Left ventricle myocardium inferior (tissue), 1 donor: ENCODE measurements at places on chromosomes 16 and 17.

DNA sequence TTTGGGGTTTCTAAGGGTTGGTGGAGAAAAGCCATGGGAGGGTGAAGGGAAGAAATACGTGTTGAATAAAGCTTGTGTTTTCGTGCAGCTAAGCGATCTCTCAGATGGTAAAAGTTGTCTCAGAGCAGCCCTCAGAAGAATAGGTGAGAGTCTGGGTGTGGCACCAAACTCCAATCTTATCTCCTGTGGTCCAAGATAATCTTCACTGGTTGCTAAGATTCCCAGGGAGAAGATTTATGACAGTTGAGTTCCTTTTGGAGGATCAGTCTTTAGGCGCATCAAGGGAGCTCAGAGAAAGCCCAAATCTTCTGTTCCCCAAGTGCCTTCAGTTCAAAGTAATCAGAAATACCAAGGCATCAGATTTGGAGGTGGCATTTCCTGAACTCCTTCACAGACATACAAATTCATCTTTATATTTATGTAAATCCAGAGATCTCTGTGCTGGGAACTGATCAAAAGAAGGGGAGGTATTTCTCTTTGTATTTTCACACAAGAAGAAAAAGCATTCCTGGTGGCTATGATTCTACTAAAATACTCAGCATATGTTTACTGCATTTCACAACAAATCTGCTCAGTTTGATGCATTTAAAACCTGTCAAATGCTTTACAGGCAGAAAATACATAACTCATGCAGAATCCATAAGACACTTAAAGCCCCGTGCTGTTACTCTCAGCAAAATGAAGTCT is 102.9 kb downstream of the ABCC12 start:
- no peak overlapping the region for H3K4me3 ChIP-seq
- peaks cover 49% of the 10 kb centered on the region for H3K27me3 ChIP-seq

DNA sequence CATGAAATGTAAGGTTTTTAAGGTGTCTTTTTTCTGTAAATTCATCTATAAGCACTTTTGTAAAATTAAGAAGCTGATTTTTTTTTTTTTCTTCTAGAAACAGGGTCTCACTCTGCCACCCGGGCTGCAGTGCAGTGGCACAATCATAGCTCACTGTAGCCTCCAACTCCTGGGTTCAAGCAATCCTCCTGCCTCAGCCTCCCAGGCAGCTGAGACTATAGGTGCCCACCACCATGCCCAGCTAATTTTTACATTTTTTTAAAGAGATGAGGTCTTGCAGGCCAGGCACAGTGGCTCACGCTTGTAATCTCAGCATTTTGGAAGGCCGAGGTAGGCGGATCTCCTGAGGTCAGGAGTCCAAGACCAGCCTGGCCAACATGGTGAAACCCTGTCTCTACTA is 4.5 kb upstream of the CYB5B start:
- H3K36me3 ChIP-seq: no peaks in the 10 kb centered on the region
- H3K4me3 ChIP-seq: no peak overlapping the region
- H3K27me3 ChIP-seq: no peaks in the 10 kb centered on the region
- H3K4me1 ChIP-seq: peaks cover 25% of the 10 kb centered on the region
- DNase-seq: no peak

GRCh38 chr17:28725660-28726225 is 290 bp downstream of the TLCD1 start:
- H3K4me3 ChIP-seq: peak overlapping the region; percentile 78
- H3K4me1 ChIP-seq: peaks cover 68% of the 10 kb centered on the region
- DNase-seq: peak; percentile 67
- peak overlapping the region; percentile 98 for H3K27ac ChIP-seq

DNA sequence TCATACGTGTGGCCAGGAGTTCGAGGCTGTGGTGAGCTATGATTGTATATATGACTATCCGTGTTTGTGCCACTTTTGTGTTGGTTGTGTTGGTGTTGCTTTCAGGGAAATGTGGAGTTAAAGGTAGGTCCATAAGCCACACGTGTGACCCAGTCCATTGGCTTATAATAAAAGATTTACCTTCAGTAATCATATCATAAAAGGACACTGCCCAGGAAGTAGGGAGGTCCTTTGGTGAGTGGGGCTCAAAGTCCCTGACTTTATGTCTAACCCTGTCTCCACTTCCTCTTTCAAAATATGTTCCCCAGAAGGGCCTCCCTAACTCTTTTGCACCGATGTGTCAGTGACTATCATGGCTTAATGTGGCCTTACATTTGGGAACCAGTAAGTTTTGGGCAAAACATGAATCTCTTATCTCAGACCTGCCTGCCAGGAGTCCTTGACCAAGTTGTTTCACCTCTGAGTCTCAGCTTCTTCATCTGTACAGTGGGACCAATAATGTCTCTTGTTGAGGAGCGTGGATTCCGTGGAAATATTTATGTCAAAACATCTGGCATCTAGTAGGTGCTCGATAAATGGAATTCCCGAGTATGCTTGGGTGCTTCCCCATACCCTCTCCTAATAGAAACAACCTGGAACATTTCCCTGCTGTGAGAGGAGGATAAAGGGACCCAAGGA is 4.8 kb downstream of the TNP2 start:
- H3K27ac ChIP-seq: no peak overlapping the region
- H3K4me3 ChIP-seq: no peak overlapping the region
- H3K27me3 ChIP-seq: no peaks in the 10 kb centered on the region
- DNase-seq: no peak

DNA sequence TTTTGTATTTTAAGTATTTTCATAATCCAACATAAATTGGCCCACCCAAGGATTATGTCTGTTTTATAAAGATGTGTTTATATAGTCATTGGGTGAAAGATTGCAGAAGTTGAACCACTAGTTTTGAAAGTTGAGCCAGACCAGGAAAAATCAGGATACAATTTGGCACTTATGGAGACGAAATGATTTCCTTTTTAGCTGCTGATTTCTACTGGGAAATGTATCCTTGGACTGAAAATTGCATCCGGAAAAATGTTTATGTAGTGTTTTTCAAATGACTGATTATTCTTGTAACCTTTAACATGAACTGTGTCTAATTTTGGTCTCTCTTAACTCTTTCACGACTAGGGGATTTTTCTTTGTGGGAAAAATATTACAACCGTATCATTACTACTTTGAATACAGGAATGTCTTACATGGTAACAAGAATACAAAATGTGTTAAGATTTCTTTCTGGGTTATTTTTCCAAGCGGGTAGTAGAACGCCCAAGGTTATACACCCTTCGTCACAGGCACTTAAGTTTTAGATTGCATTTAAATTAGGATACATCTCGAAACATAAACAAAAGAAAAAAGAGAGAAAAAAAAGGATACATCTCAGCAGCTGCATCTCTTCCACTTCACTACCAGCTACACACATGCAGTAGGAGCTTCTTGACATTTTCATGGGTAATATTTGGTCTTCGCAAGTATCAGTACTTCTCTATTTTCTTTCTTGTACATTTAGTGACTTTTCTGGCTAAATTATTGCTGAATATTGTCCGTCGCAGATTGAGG is 273.0 kb upstream of the TBX2 start:
- peak overlapping the region; percentile 73 for H3K27ac ChIP-seq
- H3K4me3 ChIP-seq: no peak overlapping the region
- DNase-seq: no peak
- no peaks in the 10 kb centered on the region for H3K36me3 ChIP-seq
- peaks cover 29% of the 10 kb centered on the region for H3K4me1 ChIP-seq
- no peaks in the 10 kb centered on the region for H3K27me3 ChIP-seq

DNA sequence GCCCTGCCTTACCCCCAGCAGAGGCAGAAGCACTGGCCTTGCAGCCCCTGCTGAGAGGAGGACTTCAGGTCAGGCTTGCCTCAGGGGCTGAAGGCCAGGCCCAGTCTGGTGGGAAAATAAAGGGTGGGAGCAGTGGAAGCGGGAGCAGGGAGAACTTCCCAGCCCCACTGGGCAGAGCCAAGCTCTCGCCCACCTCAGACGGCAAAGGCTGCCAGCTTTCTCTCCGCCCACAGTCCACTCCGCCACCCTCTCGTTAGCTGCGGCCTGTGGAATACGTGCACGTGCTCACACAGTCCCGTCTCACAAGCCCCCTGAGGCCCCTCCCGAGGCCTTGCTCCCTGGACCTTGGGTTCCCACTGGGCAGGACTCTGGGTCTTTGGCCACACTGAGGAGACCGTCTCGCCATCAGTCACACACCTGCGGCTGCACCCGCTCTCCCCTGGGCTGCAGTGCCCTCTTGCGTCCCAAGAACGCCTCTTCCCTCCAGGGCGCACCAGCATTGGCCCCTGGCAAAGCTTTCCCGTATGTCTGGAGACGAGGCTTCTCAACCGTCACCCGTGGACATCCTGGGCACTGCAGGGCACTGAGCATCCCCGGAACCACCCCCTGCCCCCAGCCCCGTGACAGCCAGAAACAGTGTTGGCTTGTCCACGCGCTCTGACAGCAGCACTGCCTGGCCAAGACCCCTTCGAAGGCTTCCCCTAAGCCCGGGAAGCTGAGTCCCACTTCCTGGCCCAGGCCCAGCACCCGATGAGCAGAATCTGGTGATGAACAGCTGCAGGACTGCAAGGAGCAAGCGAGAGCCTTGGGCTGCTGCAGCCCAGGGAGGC is 8.3 kb downstream of the MRPL28 start:
- peaks cover 18% of the 10 kb centered on the region for H3K27me3 ChIP-seq
- H3K27ac ChIP-seq: no peak overlapping the region
- peaks cover 8% of the 10 kb centered on the region for H3K36me3 ChIP-seq

- no peak overlapping the region for H3K4me3 ChIP-seq
- H3K27ac ChIP-seq: no peak overlapping the region
- no peaks in the 10 kb centered on the region for H3K27me3 ChIP-seq
These were observed 2.7 kb downstream of the CENPX start for GRCh38 chr17:82019690-82020571.

DNA sequence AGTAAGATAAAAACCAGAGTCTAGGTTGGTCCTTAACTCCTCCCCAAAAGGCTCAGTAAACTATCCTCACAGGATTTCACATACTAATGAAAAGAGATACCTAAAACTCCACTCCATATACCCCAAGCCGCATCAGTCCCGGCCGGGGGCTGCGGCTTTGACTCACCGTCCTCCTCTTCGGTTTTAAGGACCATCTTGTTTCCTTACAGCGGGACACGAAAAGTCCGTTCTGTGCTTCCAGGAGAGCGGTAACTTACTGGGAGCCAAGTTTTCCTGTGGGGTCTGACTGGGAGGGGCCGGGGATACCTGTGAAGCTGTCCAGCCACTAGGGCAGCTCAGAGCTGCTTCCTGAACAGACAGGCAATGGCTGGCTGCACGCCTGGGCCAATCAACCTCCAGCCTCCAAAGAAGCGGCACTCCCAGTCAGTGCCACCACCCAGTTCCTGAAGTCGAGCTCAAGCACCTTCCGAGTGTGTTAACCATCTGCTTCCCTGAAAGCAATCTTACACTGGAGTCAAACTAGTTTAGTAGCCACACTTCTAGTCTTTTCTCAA is 45.5 kb downstream of the CYTH1 start:
- peak; percentile 79 for DNase-seq
- no peaks in the 10 kb centered on the region for H3K36me3 ChIP-seq
- no peaks in the 10 kb centered on the region for H3K27me3 ChIP-seq
- H3K27ac ChIP-seq: peak overlapping the region; percentile 91
- H3K4me3 ChIP-seq: peak overlapping the region; percentile 69
- H3K4me1 ChIP-seq: peaks cover 98% of the 10 kb centered on the region

DNA sequence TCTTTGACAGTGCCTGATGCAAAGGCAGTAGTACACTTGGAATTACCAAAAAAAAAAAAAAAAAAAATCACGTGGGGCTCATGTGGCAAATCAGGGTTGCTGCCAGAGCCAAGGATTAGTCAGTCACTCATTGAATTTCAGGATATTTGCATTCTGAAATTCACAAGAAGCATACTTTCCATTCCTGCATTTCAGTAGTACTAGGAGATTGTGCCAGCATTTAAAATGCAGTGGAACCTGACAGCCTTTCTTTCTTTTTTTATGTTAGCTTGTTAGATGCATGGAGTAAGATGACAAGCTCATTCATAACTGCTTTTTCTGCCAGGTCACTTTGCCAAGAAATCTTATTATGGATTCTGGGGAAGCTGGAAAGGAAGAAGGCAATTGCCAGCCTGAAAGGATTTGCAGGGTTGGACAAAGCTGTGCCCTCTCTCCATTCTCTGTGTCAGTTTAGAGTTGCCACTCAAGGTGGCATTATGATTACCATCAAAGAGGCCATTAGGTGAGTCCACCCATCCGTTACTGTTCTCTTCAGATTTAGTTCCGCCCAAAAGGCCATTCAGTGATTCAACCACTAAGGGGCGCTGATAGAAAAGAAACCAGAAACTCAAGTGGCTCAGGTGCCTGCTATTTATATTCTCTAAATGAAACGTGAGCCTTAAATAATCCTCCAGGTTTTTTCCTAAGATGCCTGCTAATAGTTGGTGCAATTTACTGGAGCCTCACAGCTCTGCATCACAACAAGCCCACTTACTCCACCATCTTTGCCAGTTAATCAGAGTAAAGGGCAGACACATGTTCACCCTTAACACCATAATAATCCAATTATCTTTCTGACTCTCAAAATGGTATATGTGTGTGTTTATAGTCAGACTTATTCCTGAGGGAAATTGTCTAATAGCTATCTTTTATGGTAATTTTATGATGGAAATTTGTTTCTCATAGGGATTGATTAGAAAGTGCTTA is 59.0 kb downstream of the TANGO6 start:
- no peaks in the 10 kb centered on the region for H3K27me3 ChIP-seq
- H3K4me1 ChIP-seq: no peaks in the 10 kb centered on the region
- H3K36me3 ChIP-seq: peaks cover 23% of the 10 kb centered on the region
- H3K27ac ChIP-seq: no peak overlapping the region
